Epithelial cell of prostate (primary cell): ENCODE measurements at places on chromosomes 11 and 22.

DNA sequence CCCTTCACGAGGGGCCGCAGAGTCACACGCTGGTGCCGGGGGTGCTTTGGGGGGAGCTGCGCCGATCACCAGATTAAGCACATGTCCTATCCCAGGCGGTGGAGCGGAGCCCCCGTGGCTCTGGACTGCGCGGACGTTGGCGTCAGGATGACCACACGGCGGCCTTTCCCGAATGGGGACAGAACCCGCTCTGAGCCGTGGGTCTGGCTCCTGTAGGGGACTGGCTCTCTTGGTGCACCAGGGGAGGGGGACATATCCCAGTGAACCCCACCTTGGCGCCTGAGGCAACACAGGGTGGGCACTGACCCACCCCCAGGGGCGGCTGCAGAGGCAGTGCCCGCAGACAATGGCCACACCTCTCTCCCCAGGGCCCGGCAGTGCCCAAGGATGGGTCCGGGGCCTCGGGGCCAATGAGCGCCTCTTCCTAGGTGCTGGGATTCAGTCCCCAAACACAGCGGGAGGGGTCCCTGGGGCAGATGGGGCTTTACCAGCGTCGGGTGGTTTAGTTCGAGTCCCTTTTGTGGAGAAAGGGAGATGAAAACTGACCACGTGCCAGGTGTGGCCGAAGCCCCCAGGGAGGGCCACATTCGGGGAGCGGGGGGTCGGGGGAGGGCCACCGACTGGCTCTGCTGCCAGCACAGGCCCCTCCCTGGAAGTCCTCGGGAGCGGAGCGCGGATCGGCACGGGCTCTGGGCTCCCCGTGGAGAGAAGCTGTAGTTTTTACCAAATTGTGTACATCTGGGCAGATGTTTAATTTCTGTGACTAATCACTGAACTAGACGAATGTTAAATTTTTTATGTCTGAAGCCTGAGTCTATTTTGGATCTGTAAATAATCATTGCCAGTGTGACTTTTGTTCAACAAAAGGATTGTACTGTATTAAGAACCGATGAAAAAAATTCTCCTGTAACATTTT, 58.9 kb downstream of the GRAMD4 start:
- DNase-seq = no peak

DNA sequence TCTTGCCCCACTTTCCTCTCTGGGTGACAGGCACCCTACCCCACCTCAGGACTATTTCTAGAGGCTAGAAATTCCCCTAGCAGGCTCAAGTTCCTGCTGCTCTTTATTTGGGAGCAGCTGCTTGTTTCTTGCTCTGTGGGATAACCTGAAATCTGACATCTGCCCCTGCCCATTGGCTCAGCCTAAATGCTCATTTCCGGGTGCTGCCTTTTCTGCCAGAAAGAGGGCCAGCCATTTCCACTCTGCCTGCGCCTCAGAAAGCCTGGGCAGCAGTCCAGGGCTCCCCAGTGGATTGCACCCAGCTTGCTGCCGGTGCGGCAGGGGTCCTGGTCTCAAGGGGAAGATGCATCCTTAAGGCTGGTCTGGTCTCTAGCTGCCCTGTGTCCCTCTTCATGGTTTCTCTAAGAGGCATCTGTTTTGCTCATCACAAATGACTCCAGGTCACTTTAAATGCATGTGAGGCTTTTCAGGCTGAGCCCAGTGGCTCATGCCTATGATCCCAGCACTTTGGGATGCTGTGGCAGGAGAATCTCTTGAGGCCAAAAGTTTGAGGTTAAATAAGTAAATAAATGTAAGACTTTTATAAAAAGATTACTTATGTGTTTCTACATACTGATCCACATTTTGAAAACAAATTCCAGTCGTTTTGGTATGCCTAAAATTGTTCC, 10.3 kb upstream of the PNPLA5 start:
- DNase-seq = no peak

GRCh38 chr22:46269564-46269963, 1.8 kb downstream of the TTC38 start:
- no peak for DNase-seq

DNA sequence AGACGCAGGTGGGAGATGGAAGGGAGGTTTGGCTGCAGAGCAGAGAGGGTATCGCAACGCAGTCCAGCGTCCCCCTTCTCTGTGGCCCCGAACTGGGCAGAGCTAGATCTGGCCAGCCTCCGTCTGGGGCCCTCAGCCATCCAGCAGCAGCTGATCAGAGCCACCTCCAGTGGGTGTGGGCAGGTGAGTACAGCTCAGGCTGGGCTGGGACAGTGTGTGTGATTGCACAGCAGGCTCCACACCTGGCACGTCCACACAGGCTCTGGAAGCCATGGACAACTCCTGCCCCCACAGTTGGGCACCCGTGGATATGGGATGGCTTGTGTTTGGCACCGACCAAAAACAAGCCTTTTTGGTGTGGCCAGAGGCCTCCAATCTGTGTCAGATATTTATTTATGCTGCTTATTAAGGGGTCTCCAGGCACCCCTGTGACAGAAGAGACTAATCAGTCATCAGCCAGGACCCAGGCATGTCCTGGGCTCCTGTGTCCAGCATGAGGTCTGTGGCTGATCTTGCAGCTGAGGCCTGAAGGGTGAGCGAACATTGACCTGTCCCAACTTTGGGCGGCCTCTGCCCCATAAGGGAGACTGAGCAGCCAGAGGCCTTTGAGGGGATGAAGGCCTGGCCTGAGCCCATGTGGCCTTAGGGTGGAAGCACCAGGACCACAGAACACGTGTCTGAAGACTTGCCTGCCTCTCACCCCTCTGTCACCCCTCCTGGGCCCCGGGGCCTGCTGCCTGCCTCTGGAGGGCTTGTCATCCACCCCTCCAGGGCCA, 18.6 kb downstream of the POLR3H start:
- DNase-seq = no peak

DNA sequence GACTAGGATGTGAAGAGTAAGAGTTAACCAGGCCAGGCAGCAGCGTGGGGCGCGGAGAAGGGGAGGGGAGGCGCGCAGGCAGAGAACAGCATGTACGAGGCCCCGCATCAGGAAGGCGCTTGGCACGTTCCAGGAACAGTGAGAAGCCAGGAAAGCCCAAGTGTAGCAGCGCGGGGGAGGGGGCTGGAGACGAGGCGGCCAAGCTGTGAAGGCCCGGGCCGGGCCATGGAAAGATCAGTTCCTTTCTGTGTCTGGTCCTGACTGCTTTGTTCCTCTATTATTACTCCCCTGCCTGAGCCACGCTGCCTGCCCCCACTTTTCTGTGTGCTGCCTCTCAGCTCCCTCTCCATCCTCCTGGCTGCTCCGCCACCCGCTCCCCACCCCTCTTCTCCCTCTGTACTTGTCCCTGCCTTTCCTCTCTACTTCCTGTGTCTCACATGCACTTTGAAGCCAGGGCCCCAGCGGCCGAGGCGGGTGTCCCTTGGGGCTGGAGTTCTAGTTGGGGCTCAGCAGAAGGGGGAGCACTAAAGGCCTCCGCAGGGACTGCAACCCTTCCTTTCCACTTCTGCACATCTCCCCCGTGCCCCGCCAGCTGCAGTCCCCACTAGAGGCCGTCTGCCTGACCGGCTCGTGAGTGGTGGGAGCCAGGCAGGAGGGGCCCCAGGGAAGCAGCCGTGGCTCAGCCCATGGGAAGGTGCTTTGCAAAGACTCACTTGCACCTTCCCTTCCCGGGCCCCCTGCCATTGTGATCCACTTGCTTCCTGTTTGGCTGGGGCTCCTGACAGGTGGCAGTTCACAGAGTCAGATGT, 63.7 kb downstream of the PRDM11 start:
- DNase-seq = no peak

GRCh38 chr11:12744826-12745502, 70.7 kb downstream of the TEAD1 start:
- DNase-seq = no peak

- no peak for DNase-seq
These were observed 28.2 kb upstream of the TOLLIP start for GRCh38 chr11:1337647-1338007.

GRCh38 chr11:34351687-34352469, 5.9 kb downstream of the ABTB2 start:
- no peak for DNase-seq

- DNase-seq = no peak
These were observed 103.1 kb downstream of the PTPRJ start for GRCh38 chr11:48083421-48083820.

GRCh38 chr11:119700030-119700429, 29.0 kb downstream of the NECTIN1 start:
- no peak for DNase-seq

DNA sequence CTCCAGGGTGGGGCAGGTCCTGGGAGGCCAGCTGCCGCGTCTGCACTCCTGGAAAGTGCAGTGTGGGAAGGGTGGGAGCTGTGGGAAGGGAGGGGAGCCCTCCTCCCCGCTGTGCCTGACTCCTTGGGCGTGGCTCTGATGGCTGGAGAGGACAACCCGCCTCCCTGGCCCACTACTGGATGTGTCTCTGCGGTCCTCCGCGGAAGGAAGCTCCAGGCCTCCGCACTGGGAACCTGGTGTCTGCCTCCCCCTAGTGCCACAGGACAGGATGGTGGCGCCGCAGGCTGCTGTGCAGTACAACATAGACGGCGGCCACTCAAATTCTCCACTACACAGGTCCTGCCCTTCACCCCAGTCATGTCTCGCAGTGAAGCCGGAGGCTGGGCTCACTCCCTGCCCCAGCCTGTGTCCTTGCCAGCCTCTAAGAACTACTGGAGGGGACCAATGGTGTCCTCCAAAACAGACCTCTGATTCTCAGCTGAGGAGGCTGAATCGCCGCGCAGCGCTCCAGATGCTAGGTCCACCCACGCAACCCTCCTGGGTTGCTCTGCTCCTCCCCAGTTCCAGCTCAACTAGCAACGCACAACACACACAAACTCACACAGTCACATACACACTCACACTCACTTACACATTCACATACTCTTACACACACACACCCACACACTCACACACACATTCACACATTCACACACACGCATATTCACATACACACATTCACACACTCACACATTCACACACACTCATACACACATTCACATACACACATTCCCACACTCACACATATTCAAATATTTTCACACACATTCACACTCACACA, 12.4 kb upstream of the DSCAML1 start:
- no peak for DNase-seq

DNA sequence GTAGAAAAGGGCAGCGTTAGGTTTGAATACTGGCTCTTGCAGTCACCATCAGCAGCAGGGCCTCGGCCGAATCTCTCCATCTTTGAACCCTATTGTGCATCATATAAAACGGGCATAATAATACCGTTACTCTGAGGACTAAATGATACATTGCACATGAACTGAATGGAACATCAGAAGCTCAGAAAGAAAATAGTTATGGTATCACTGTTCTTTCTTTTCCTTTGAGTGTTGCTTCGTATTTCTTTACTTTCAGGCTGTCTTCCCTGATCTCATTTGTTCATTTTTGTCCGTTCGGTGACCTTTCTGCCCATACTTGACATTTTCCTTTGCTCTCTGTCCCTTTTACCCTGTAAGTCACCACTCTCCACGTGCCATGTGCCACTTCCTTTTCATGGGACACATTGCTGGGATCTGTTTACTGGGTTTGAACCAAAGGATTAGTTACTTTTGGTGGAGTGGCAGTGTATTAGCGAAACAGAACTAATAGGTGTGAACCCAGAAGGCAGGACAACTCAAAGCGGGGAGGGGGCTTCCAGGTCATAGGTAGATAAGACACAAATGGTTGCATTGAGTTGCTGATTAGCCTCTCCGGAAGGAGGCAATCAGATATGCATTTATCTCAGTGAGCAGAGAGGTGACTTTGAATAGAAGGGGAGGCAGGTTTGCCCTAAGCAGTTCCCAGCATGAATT, 717 bp upstream of the ZNF202 start:
- no peak for DNase-seq

GRCh38 chr11:79525257-79525656, 84.4 kb upstream of the TENM4 start:
- DNase-seq = no peak

DNA sequence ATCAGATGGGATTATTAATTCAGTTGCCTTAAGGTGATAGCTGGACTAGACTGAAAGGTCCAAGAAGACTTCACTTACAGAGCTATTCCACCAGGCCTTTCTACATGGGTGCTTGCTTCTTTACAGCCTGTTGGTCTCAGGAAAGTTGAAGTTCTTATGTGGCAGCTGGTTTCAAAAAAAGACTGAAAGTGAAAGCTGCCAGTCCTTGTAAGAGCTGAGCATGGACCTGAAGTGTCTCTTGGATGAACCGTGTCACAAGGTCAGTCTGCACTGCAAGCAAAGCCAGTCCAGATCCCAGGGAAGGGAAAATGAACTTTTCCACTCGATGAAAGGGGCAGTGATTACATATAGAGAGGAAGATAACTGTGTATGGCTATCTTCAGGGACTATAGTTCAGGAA, 201.5 kb upstream of the LUZP2 start:
- no peak for DNase-seq

DNA sequence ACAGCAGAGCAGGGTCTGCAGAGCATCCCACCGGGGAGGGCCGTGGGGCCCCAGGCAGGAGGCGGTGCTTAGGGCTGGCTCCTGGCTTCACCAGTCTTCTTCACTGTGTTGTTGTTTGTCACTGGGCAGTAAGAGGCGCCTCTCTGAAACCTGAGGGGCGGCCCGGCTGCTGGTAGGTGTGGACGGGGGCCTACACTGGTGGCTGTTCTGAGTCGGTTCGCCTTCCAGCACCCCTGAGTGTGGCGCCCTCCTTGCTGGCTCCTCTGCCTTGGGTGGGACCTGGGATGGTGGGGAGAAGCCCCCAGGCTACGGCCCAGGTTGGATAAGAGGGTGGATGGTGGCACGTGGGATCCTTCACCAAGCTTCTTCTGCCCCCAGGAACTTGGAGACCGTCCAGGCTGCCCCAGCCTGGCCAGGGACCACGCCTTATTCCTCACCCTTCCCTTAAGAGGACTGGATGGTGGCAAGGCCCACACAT, 10.4 kb upstream of the GRAMD4 start:
- no peak for DNase-seq

DNA sequence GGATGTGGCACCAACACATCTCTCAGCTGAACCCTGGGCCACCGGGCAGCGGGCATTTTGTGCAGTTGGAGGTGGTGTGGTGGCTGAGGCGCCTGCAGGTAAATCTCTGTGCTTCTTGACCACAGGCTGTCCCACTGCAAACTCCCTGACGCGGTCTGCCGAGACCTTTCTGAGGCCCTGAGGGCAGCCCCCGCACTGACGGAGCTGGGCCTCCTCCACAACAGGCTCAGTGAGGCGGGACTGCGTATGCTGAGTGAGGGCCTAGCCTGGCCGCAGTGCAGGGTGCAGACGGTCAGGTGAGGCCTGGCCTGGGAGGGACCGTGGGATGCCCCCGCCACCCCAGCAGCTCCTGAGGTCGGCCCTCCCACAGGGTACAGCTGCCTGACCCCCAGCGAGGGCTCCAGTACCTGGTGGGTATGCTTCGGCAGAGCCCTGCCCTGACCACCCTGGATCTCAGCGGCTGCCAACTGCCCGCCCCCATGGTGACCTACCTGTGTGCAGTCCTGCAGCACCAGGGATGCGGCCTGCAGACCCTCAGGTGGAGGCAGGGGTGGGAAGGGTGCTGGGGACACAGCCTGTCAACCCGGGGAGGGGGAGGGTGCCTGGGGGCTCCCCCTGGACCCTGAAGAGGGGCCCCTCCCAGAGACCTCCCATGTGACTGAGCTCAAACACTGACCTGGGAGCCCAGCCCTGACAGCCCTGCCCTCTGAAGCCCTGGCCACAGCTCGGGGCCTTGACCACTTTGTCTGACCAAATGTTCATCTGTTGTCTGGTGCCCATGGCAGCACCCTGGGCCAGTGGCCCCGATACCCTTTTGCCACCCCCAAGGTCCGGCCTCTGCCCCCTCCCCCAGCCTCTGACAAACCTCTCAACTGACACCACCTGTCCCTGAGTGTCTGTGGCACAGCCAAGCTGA, 4.6 kb upstream of the PGGHG start:
- DNase-seq = no peak
